ENCODE measurements at places on chromosomes 1 and 21. TPM values are rescaled to one million over a fixed set of nuclear protein-coding genes. Genes with fewer than 3 reads are reported as not detected.

SAMSN1 gene
- total RNA-seq = not detected

SHE gene
- not detected for total RNA-seq

CFHR1 gene
- total RNA-seq = not detected

CNKSR1 gene
- 16.8 TPM for total RNA-seq

TTLL7 gene
- 2.1 TPM for total RNA-seq

SPRR1B gene
- total RNA-seq = 2,304 TPM

C1orf56 gene
- 1.1 TPM for total RNA-seq

LCE6A gene
- not detected for total RNA-seq

PODN gene
- total RNA-seq = not detected

VAMP3 gene
- 113 TPM for total RNA-seq

DNAJC28 gene
- total RNA-seq = 0.42 TPM

CELA3B gene
- not detected for total RNA-seq

MIA3 gene
- 15.1 TPM for total RNA-seq

GPATCH2 gene
- 11.2 TPM for total RNA-seq

COL9A2 gene
- 0.88 TPM for total RNA-seq

LRRC38 gene
- total RNA-seq = not detected

SLC25A34 gene
- total RNA-seq = 0.14 TPM

FCER1G gene
- total RNA-seq = 0.42 TPM

PCNT gene
- 17.8 TPM for total RNA-seq

RXRG gene
- not detected for total RNA-seq

CLEC20A gene
- total RNA-seq = 0.28 TPM

TEX38 gene
- not detected for total RNA-seq

PLA2G5 gene
- not detected for total RNA-seq

KIAA1614 gene
- total RNA-seq = 0.21 TPM

RORC gene
- total RNA-seq = 0.35 TPM

HCN3 gene
- 1.3 TPM for total RNA-seq

KCNJ9 gene
- total RNA-seq = not detected

CXADR gene
- total RNA-seq = 13.3 TPM

ZBTB8B gene
- total RNA-seq = not detected

NFASC gene
- 4.0 TPM for total RNA-seq
